Neural crest cell (in vitro differentiated cells): ENCODE measurements at places on chromosomes 7 and 10. TPM values are rescaled to one million over a fixed set of nuclear protein-coding genes. Genes with fewer than 3 reads are reported as not detected.
A peak's percentile ranks its signal among the peaks of the same experiment; 100 is the strongest.

DNA sequence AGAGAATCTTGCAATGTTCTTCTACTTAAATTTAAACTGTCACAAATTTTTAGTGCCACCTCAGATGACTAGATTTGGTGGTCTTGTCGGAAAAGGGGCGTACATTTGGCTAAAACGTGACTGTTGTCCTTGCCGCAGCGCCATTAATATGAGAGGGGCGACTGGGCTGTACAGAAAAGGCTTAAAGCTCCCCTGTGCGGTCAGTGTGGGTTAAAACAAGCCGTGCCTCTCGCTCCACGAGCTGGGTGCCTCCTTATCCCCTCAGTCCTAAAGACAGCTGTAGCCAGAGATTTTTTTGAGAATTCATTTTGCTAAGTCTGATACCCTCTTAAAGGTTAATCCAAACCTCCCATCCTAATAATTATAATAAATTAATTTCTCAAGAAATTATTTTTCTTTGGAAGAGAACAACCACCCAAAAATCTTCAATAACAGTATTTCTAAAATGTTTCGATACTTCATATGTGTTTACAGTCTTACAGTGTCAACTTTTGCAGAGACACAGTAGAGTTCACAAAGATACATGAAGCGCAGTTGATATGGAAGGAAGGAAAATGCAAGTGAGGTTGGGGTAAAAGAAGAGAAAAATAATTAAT is 68.6 kb downstream of the C7orf25 start:
- DNase-seq: peak; percentile 42

GRCh38 chr7:81299711-81300110 is 380.9 kb upstream of the SEMA3C start:
- DNase-seq: no peak

Gene ZKSCAN5
- total RNA-seq: 21.5 and 21.7 TPM in 2 replicates

GRCh38 chr10:129854796-129855705 is 109.0 kb downstream of the EBF3 start:
- DNase-seq: no peak

GRCh38 chr10:73537288-73537687 is 41.5 kb upstream of the PPP3CB start:
- no peak for DNase-seq

GRCh38 chr10:34868589-34868988 is 53.5 kb upstream of the PARD3 start:
- no peak for DNase-seq

DNA sequence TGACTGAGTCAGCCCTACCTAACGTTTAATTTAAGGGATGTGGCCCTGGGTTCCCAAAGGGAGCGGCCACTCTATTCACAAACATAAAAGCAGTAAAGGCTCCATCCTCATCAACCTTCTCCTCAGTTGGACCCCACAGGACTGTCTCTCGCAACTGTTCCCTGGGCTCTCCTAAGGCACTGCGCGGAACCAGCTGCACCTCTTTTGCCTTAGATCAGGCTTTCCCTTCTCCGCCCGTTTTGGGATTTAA is 689 bp upstream of the GTPBP4 start:
- DNase-seq: no peak

DNA sequence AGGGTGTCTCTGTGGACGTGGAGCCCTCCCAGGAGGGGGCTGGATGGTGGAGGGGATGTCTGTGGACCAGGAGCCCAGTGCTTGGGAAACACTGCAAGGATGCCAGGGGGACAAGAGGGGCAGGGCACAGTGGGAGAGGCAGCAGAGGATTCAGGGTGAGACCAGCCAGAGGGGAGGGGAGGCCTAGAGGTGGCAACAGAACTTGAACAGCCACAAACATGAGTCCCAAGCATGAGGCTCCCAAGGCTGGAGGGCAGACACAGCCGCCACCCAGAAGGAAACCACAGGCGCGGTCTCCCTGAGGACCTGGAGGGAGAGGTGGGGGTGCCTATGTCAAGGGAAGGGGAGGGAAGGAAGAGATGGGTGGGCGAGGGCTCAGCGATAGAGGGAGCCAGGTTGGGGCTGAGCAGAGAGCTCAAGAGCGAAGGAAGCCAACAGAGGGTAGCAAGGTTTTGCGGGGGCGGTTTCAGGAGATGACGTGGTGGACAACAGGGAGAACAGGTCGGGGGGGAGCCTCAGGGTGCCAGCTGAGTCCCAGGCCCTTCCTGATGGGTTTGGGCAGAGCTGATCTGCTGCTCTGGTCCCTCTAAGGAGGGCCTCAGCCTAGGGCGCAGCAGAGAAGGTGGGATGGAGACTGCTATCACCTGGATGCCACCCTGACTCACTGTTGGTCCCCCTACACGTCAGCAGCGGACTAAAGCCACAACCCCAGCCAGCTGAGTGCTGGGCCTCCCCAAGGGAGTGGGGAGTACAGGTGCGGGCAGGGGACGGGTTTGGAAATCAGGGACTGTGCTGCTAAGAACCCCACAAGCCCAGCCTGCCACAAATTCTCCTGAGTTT is 6.7 kb upstream of the PILRA start:
- no peak for DNase-seq
